ENCODE measurements at places on chromosomes 7 and 10.

DNA sequence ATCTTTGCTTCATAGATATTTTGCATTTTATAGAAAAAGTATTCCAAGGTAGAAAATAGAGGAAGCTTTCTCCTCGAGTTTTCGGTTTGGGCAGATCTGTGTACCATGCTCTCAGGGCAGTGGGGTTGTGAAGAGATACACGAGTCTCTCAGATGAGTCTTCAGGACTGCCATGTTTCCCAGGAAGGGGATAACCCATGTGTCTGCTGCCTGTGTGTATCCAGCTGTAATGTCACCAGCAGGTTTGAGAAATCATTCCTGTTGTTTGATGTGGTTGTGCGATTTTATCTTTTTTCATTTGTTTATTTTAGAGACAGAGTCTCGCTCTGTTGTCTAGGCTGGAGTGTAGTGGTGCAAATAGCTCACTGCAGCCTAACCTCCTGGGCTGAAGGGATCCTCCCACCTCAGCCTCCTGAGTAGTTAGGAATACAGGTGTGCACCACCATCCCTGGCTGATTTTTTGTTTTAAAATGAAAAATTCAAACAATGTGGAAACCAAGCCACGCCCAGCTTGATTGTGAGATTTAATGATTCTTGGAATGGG is 48.9 kb downstream of the SNX10 start:
- DNase-seq: no peak

DNA sequence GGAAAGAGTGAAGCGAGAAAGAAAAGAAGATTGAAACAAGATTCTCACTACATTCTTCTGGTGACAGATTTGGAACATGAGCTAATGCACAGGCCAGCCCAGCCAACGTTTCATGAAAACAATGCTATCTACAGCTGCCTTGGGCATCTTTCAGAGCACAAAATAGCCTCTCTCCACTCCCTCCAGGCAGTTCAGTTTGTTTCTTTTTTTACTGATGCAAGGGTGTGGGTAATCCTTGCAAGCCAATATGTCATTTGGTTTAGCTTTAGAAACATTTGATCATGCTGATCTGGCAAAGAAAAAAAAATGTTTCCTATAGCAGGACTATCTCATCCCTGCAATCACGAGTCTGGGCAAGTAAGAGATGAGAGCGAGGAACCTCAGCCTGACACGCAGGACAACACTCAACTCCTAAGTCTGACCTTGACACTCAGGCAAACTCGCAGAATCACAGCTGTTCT is 35.9 kb downstream of the SVIL start:
- DNase-seq: peak; percentile 79

DNA sequence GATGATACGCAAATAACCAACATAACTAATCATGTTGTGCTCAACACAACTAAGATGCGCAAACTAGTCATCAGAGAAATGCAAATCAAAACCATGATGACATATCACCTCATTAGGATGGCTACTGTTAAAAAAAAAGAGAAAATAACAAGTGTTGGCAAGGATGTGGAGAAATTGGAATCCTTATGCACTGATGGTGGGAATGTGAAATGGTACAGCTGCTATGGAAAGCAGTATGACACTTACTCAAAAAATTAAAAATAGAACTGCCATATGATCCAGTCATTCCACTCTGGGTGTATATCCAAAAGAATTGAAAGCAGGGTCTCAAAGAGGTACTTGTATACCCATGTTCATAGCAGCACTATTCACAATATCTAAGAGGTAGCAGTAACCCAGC is 42.9 kb downstream of the SLIT1 start:
- no peak for DNase-seq

GRCh38 chr10:47027108-47027783 is 116.0 kb downstream of the PTPN20 start:
- DNase-seq: no peak

- DNase-seq: no peak
Measured at GRCh38 chr7:129882531-129882930, 70.2 kb downstream of the UBE2H start.

DNA sequence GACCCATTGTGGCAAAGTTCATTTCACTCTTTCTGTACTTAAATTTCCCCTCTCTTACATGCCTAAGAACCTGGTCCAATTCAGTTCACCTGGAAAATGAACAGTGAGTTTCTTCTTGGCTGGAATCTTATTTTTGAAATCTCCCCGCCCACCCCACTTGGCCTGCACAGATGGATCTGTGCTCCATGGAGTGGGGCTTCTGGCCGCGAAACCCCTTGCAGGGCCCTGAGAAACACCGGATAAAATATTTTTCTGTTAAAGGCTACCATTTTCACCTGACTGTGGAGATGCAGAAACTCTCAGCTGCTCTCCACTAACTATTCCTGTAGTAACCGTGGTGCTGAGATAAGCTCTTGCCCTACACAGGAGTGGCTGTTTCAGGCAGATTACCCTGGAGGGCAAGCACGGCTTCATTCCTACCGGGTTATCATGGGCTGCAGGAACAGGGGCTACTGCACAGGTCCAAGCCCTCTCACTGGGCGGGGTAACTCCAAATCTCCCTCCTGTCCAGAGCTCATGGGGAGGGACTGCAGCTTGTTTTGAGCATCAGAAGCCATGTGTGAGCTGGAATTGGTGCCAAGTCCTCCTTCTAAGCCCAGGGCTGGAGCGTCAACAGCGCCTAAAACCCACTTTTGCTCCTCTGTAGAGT is 118.9 kb downstream of the PRPF18 start:
- peak; percentile 53 for DNase-seq

DNA sequence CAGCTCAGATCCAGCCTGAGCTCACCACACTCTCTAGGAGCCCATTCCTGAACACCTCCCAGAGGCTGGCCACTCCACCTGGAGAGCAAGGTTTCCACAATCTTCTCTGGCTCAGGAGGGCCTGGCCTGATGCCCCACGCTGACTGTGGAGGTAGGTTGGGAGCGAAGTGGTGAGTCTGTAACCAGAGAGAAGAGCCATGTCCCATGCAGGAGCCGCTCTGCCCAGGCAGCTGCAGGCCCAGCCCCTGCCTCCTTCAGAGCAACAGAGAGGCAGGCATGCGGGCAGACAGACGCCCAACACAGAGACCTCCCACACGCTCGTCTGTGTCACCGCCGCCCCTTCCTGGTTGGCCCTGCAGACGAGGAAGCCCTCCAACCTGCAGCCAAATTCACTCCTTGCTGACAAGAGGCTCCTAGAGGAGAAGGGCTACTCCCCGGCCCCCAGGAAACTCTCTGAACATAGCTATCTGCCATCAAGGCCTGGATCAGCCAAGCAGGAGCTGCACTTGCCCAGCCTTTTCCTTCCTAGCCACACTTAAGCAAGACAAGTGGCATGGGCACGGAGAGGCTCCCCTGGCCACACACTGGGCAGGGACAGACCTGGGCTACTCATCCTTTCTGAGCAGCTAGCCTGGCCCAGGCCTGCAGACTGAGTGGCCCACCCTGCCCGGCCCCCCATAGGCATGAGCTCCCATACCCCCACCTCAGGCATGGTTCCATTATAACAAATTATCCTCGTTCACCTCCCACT is 101.9 kb downstream of the GRID1 start:
- no peak for DNase-seq

Measured in fibroblast of pulmonary artery (primary cell).